ENCODE measurements at places on chromosomes 7 and 10. TPM values are rescaled to one million over a fixed set of nuclear protein-coding genes. Genes with fewer than 3 reads are reported as not detected.

Gene OR6B1
- not detected for total RNA-seq

Gene SEMA3C
- 104 TPM for total RNA-seq

Gene YWHAG
- 167 TPM for total RNA-seq

Gene GIMAP4
- total RNA-seq = not detected

Gene PILRA
- total RNA-seq = not detected

Gene ASAH2
- total RNA-seq = 0.80 TPM

Gene SPDYE9
- not detected for total RNA-seq

GRCh38 chr7:11609096-11609670, 222.8 kb downstream of the THSD7A start:
- no peak for DNase-seq

GRCh38 chr10:70668454-70668970, 3.8 kb upstream of the ADAMTS14 start:
- DNase-seq = no peak

GRCh38 chr10:129029851-129030602, 437.0 kb upstream of the MGMT start:
- DNase-seq = no peak

- no peak for DNase-seq
Observed at GRCh38 chr7:137789215-137789882, 57.4 kb downstream of the DGKI start.

- DNase-seq = no peak
Observed at GRCh38 chr10:96289218-96289910, 14.9 kb upstream of the DNTT start.

- DNase-seq = no peak
Observed at GRCh38 chr7:92648067-92648466, 57.9 kb upstream of the FAM133B start.

- DNase-seq = no peak
Observed at GRCh38 chr7:93047514-93048099, 70.2 kb downstream of the SAMD9 start.

- DNase-seq = no peak
Observed at GRCh38 chr10:17479015-17479615, 24.7 kb upstream of the ST8SIA6 start.

- no peak for DNase-seq
Observed at GRCh38 chr7:121446526-121446925, 50.4 kb upstream of the FAM3C start.

GRCh38 chr10:104938031-104938430, 296.9 kb downstream of the SORCS3 start:
- no peak for DNase-seq

GRCh38 chr7:128219636-128220035, 21.4 kb upstream of the LEP start:
- DNase-seq = peak; percentile 20

DNA sequence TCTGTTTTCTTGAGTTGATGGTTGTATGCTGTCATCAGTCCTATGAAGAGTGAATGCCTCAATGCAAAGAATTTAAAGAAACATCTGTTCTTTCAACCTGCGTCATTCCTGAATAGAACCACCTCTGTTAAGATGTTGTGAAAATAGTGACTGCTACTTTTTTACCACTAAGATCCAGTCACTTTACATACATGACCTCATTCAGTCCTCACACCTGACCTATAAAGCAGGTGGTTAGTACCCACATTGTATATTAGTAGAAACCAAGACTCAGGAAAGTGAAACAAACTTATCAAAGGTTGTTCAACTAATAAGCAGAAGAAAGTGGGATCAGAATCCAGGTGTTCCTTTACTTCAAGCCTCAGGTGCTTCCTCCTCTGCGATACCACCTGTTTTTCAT, 64.8 kb downstream of the ITGB8 start:
- no peak for DNase-seq

DNA sequence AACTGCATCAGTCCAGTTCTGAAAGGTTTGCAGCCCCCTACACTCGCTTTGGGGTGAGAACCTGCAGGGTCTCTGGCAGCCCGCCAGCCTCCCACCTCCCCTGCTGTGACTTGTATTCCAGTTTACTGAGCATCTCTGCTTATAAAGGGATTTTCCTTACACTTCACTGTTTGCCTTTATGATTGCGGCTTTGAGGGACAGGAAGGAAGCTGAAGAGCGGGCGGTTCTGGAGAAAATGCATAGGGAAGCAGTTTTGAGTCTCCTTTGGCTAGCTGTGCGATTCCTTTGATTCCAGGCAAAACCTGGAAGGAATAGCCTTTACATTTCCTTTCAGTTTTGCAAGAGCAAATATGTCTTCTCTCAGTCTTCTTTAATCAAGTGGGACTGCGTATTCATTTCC, 65.0 kb upstream of the TRIM8 start:
- no peak for DNase-seq

- DNase-seq = peak; percentile 62
Observed at GRCh38 chr7:70856901-70857630, 274.9 kb upstream of the GALNT17 start.

DNA sequence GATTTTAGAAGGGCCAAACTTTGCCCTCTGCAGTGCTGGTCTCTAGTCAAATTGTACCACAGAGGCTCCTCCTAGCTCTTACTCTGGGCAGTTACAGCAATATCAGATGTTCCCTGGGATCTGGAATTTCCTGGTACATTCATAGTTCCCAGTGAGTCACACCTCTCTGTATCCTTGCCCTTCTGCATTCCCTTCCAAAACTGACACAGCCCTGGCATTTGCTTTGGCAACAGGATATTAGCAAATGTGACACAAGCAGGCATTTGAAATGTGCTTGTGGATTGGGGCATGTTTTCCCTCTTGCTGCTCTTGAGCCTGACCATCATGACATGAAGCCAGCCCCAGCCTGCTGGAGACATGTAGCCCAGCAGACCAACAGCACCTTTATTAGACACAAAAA, 284.7 kb upstream of the AKR1E2 start:
- peak; percentile 100 for DNase-seq

DNA sequence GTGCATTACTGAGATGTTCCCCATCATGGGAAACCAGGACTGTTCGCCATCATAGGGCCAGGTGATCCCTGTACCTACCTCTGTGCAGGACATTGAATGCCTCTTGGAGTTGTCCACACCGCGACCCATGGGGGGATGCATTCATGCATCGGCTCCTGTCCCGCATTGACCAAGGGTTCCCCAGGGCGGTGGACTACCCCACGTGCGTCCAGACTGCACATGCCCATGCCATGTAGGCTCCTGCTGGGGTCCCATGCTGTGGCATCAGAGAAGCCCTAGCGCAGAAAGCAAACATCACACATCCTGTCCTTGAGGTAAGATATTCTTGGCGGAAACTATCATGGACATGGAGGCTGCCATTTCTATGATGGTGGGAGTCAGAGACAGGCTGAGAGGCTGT, 121.6 kb upstream of the UNC5B start:
- no peak for DNase-seq

All from LHCN-M2 (cell line).